ENCODE measurements at places on chromosomes 5 and 9.
A peak's percentile ranks its signal among the peaks of the same experiment; 100 is the strongest.

- DNase-seq, result no peak
Observed at GRCh38 chr5:75089137-75089536, 36.8 kb upstream of the GCNT4 start.

DNA sequence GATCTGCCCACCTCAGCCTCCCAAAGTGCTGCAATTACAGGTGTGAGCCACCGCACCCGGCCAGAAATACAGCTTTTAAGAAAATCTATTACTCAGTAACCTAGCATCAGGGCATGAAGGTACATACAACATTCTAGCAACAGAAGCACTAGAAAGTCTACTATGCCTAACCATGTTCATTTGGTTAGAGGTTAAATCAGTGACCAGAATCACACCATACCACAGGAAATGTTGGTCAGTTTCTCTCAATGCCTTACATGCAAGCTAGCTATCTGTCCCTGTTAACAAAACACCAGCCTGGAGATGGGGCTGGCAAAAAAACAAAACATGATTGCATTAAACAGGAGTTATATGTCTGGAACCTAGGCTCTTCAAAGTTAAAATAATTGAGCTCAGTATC lies 104.1 kb downstream of the STRBP start:
- DNase-seq, result no peak

DNA sequence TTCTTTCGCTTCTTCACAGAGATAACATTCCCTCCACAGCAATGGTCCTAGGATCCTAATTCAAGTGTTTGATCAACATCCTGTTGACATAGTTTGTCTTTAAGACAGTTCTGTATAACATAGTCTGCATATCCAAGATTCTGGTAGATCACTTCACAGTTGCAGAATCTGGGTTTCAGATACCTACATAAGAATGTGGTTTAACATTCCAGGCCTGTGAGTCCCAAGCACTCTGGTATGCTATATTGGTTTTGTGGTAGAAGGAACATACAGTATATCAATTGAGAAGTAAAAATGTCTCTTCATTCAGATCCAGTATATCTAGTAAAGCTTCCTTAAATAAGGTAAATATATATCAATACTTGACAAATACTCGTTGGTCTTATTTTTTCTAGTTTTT lies 914.2 kb upstream of the CDH6 start:
- no peak for DNase-seq

DNA sequence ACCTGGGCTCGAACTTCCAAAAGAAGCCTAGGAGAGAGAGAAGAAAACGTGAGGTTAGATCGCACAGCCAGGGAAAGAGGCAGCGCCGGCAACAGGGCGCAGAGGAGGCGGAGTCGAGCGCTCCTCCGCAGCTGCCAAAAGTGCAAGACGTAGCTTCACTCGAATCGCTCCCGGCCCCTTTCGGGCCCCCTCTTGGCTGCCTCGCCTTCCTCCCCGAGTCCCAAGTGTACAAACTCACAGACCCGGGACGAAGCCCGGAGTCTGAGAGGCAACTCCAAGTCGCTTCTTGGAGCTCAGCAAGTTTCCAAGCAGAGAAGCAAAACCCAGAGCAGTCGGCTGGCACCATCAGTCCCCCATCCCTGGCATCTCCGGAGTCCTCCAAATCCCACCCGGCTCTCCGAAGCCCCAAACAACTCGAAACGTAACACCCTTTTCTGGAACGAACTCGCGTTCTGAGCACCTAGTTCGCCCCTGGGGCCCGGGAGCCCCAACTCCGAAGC lies 1.2 kb downstream of the MIER3 start:
- DNase-seq, result peak; percentile 28

DNA sequence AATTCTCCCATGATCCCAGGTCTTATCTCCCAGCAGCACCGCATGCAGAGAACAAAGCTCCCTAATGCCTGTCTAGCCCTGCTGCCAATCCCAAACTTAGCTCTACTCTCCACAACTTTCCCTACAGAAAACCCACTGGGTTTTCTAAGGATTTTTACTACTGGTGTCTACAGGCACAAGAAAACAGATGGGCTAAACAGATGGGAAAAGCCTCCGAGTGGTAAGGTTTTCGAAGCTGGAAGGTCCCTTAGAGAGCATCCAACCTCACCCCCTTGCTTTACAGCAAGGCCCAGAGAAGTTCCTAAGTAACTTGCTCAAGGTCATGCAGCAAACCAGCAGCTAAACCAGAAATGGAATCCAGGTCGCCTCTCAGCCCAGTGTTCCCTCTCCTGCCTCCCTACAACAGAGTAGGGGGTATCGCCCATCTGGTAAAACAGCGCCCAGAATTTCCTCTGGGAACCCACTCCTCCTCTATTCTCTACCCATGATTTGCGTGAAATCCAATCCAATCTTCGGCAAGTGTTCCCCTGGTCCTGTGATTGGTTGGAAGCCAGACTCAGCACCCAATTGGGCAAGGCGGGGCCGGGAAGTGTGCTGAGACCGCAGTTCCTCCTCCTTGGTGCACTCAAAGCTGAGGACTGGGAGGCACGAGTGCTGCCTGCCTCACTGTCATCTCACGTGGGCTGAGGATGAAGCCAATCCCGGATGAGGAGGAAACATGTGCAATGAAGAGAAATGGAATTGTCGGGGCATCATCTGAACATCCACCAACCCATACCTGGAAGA lies 20.8 kb downstream of the CPLX2 start:
- DNase-seq, result no peak

GRCh38 chr9:28779243-28779642 lies 1206.0 kb upstream of the C9orf72 start:
- DNase-seq, result no peak

DNA sequence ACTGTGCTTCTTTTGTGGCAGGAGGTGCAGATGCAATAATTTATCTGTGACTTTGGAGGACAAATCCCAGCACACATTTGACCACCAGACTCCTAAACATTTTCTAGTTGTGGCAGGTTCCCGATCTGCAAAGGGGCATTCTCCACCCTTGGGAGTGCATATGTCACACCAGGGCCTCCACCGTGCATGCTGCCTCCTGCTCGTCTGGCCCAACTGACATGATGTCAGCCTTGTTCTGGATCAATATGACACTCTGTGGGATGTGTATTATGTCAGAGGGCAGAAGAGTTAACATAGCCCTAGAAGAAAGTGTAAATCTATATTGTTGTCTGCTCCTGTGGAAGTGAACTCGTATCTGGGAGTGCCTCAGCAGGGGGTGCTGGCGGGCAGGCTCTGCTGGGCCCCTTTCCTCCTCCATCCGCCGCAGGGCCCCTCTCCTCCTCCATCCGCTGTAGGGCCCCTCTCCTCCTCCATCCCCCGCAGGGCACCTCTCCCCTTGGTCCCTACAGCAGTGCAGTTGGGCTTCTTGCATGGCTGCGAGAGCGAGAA lies 97.7 kb upstream of the PPP1R26 start:
- no peak for DNase-seq

GRCh38 chr9:33244137-33244784 lies 4.3 kb downstream of the SPINK4 start:
- no peak for DNase-seq

GRCh38 chr5:155919725-155920124 lies 407.2 kb upstream of the SGCD start:
- no peak for DNase-seq

DNA sequence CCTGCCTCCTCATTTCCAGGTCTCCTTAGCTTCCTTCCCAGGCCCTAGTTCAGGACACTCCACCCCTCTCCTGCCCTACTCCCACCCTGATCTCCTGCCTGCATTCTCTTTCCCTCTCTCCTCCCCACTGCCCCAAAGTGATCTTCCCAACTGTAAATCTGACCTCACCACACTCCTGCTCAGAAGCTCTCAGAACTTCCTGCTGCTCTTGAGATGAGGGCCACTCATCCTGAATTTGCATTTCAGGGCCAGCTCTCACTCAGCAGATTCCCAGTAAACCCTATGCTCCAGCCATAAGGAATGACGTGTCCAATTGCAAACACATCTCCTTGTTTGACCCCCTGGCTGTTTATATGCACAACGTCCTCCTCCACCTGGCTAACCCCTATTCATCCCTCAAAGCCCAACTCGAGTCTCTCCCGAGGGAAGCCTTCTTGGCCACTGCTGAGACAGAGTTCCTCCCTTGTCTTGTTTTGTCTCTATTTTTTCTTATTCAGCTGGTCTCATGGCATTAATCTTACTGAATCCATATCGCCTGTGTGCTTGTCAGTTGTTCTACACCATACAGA lies 95.0 kb downstream of the NSG2 start:
- DNase-seq, result no peak

- DNase-seq, result no peak
Observed at GRCh38 chr5:89279391-89280036, 396.5 kb upstream of the MEF2C start.

- no peak for DNase-seq
Observed at GRCh38 chr9:76369583-76369982, 24.6 kb downstream of the RFK start.

- peak; percentile 37 for DNase-seq
Observed at GRCh38 chr5:88729084-88729828, 153.7 kb downstream of the MEF2C start.

- no peak for DNase-seq
Observed at GRCh38 chr9:7121664-7122063, 363.9 kb downstream of the KDM4C start.

- no peak for DNase-seq
Observed at GRCh38 chr9:4579001-4579400, 83.1 kb upstream of the PLPP6 start.

GRCh38 chr9:131468031-131468430 lies 34.7 kb upstream of the POMT1 start:
- DNase-seq, result no peak

DNA sequence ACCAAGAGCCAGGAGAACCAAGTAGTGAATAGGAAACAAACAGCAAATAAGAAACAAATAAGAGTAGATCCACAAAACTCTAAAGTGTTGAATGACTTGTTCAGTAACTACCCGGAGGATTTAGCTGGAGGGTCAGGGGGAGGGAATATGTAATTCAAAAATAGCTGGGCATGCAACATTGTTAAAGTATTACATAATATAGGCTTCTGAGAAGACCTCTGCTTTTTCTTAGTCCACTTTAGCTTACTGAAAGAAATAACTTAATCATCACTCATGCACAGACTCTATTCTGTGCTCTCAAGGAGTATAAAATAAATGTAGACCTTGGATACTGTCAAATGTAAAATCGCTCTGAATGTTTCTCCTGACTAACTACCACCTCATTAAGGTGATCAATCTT lies 183.2 kb upstream of the POU5F2 start:
- DNase-seq, result no peak

GRCh38 chr5:54881286-54882005 lies 103.9 kb downstream of the ESM1 start:
- DNase-seq, result no peak

- no peak for DNase-seq
Observed at GRCh38 chr9:127424676-127424999, 456 bp downstream of the ZNF79 start.
